Stimulated activated CD4-positive, alpha-beta T cell treated with anti-CD3 and anti-CD28 coated beads, Interleukin-15, amount 100 ng/mL, for 48 hours (primary cell): ENCODE measurements at places on chromosomes 13 and 19.

GRCh38 chr19:50358483-50359327, 6.7 kb downstream of the NAPSA start:
- DNase-seq: peak; percentile 73

- DNase-seq: no peak
Observed at GRCh38 chr13:67829641-67830040, 599.5 kb upstream of the PCDH9 start.

- no peak for DNase-seq
Observed at GRCh38 chr13:101875717-101876393, 423.4 kb downstream of the ITGBL1 start.

- no peak for DNase-seq
Observed at GRCh38 chr13:35874704-35875103, 256.5 kb downstream of the DCLK1 start.

DNA sequence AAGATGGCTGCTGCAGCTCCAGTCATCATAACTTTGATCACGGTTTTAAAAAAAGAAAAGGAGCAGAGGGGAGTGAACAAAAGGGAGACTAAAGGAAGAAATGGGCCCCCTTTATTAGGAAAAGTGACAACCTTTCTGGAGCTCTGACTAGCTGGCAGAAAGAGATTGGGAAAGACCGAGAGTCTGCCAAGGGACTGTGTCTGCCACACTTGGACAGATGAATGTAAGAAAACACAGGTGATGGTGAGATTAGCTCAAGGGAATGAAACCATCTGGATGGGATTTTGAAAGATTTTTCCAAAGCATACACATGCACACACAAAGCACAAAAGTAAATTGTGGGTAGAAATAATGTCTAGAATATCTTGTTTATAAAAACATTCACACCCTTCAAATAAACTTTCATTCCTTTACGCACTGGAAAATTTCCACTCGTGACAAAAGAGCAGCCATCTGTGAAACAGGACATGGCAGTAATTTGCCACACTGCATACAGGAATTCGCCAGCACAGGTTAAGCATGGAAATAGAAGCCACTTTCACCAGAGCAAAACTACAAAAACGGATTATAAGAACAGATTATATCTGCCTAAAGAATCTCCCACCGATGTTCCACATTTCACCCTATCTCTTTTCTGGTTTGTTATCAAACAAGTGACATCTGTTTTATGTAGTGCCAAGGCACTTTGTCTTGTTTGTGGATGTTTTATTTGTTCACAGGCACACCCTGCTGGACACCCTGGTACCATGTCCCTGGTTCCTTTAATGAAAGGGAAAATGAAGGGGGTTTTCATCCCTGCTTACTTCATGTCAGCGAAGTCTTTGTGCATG, 819.5 kb downstream of the DIAPH3 start:
- DNase-seq: no peak

- DNase-seq: no peak
Observed at GRCh38 chr19:7216373-7216902, 77.8 kb downstream of the INSR start.

DNA sequence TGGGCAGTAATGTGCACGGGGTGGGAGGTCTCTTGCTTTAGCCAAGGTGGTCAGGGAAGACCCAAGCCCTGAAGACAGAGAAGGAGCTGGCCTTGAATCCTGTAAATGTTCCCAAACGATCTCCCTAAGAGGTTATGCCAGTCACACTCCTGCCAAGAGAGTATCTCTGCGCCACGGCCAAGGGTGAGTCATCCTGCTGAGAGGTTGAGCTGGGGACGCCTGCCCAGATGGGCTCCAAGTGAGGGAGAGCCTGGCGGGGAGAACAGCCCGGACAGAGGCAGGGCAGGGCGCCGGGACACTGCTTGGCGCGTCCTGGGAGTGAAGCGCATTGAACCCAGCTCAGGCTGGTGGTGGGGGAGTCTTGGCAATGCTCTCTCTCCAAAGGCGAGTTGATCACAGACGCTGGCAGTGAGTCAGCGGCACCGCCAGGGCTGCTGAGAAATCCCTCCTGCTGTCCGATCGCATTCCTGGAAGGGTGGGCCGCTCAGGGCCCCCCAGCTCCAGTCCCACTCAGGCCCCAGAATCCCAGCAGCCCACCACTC, 16.4 kb downstream of the SULT2B1 start:
- DNase-seq: no peak

- no peak for DNase-seq
Observed at GRCh38 chr19:13506471-13506820, at the start of gene CACNA1A. TSS of gene CACNA1A (minus strand) at chr19:13506479. CDS start at chr19:13506224, 255 bp downstream.

DNA sequence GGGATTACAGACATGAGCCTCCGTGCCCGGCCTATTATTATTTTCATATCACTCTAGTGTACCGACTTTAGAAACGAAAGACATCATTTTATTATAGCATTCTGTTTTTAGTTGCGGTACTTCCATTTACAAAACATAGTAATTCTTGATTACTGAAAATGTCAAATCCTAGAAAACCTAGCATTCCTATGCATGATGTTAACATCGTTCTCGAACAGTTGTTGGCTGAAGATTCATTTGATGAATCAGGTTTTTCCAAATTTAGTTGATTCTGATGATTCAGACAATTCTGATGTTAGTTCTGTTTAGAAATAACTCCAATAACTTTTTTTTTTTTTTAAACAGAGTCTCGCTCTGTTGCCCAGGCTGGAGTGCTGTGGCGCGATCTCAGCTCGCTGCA, 11.5 kb upstream of the MTRF1 start:
- DNase-seq: no peak

- DNase-seq: no peak
Observed at GRCh38 chr13:32266130-32266529, 49.0 kb downstream of the ZAR1L start.
